ENCODE measurements at places on chromosomes 11 and 22.

- DNase-seq: no peak
Observed at GRCh38 chr11:35112056-35112845, 26.7 kb upstream of the CD44 start.

DNA sequence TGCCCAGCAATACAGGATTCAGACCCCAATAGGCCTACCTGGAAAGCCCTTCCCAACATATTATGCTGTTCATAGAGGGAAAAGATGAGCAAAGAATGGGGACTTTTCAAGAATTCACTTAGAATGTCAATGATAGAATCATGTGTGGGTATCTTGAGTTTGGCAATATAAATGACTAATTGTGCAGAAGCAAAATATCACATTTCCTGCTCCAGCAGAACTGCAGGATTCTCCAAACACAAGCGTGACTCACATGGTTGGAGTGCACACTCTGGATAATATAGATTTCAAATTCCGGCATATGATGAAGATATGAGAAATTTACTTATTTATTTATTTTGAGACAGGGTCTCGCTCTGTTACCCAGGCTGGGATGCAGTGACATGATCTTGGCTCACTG, 12.5 kb upstream of the APOL5 start:
- DNase-seq: no peak

DNA sequence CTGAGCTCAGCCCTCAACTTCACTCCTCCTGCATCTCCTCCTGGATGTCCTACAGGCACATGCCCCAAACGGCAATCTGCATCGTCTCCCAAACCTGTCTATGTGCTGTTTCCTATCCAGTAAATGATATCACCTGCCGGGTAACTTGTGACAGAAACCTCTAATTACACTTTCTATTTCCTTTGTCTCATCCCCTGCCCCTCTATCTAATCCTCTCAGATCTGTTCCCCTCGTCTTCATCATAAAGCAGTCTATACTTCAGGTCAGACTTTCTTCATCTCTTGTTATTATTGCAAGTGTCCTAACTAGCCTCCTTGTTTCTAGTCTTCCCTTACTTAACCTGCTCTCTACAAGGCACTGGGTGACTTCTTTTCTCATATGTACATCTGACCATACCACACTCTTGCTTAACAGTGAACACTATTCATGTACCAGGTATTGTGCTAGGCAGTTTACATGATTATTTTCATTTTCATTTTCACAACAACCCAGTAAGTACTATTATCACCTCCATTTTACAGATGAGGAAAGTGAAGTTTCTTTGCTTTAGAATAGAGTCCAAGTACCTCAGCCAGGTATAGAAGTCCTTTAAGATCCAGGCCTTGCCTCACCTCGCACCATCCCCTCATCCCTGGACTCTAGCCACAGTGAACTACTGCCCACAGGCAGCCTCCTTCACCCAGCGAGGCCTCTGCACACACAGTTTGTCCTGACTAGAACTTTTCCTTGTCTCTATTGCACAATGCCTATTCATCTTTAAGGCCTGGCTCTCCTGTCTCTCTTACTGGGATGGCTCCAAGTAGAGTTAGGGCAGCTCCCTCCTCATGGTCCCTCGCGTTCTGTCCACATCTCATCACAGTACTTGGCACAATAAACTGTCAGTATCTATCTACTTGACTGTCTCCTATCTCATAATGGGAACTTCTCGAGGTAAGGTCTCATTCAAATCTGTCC, 22.1 kb upstream of the UCP3 start:
- DNase-seq: no peak

GRCh38 chr11:82045748-82046457, 687.8 kb downstream of the FAM181B start:
- DNase-seq: no peak

DNA sequence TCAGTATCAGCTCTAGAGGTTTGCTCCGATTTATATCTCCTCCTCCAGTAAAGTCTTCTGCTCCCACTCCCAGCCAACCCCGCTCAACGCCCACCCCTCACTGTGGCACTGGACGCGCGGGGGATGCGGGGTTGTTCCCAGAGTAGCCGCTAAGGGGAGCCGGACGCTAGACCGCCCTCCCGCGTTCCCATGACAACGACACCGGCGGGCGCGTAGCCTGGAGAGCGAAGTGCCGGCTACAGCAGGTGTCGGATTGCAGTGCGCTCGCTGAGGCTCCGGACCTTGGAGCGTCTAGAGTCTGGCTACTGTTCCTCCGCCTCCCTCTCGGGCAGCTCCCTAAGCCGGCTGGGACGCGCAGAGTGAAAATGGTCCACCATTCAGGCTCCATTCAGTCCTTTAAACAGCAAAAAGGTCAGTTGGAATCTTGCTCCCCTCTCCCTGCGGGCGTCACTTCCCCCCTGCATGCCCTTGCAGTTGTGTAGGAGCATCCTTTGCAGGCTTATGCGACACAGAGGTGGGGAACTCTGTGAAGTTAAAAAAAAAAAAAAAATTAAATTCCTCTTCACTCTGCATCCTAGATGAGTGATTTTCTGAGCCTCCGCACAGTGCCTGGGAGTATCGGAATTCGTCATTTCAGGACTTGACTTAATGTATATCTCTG, at the start of gene ANO3:
Gene ANO3 (plus strand): TSS at position 220 of the 661 bp plus-strand sequence. CDS start 146 bp downstream, at position 366.
- peak; percentile 69 for DNase-seq

DNA sequence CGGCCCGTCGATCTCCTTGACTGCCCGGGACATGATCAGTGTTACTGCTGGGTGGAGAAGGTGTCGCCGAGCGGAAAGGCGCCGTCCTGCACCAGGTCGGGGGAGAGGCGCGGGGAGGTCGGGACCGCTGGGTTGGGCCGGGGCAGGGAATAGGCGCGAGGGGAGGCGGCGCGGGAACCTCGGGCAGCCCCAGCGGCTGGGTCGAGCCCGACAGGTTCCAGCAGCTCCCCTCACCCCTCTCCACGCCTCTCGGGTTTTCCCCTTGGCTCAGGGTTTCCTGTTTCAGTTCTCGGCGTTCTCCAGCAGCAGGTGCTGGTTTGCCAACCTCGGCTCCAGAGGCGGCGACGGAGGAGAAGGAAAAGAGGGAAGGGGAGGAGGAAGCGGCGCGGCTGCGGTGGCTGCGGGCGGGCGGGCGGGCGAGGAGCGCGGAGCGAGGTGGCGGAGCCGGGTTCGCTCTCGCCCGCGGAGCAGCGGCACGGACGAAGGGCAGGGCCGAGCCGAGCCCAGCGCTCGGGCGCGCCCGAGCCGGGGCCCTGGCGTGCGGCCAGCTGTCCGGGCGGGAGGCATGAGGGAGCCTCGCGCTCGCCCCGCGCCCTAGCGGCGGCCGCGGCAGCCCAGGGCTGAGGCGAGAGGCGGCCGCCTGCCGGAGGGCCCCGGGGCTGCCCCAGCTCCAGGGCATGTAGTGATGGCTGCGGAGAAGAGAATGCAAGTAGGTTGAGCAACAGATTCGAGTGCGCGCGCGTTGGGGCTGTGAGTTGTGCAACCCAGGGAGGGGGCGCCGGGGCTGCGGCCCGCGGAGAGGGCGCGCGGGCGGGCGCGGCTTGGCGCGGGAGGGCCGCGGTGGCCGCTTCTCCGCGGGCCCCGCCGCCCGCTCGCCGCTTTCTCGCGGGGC, at the start of gene ZC3H12C:
Gene ZC3H12C (plus strand): TSS at position 878 of the 892 bp plus-strand sequence. CDS start 20 bp downstream, outside the sequence.
- DNase-seq: peak; percentile 94

DNA sequence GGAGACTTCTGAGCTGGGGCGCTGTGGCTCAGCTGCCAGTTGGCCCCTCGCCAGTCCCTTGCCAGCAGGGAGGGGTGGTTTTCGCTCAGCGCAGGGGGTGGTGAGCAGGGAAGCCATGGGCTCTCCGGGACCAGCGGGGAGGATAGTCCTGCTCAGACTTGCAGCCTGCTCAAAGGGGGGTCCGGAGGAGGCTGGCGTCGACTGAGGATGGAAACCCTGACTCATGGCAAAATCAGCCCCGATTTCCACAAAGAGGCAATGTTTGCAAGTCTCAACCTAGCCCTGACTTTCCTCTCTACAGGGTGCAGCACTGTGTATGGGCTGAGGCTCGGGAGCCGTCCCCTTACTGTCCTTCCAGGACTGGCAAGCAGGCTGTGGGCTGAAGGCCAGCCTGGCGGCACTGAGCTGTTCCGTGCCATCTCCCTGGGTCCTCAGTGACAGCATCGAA, 35.1 kb downstream of the FBLN1 start:
- peak; percentile 68 for DNase-seq

- DNase-seq: peak; percentile 68
Observed at GRCh38 chr11:11243590-11244469, 109.2 kb downstream of the CSNK2A3 start.

DNA sequence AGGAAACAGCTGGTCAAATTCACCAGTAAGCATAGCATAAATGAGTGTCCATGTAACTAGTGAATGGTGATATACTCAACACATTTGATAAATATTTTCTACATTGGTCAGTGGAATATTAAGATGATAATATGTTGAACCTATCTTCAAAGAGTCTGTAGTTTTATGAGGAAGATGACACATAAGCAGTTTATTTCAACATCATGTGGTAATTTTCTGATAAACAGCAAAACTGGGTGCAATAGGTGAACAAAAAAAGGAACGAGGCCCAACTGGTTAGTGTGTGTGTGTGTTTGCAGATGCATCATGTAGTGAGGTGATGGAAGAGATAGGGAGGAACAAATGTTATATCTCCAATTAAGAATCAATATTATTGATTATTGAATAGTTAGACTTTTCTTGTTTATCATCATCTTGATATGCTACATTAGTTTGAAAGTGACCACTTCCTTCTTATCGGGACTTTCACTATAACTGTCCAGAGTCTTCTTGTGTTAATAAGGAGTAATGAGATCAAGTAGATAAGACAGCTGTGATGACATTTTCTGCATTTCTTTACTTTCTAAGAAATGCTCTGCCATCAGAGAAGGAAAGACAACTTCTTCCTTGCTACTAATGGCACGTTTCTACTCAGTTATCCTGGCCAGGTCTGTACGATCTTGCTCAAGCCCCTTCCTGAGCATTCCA, 270.7 kb downstream of the ETS1 start:
- no peak for DNase-seq

- DNase-seq: no peak
Observed at GRCh38 chr11:132343445-132344175, 973.2 kb downstream of the NTM start.

GRCh38 chr11:134071766-134072402, 3.0 kb downstream of the JAM3 start:
- DNase-seq: no peak

DNA sequence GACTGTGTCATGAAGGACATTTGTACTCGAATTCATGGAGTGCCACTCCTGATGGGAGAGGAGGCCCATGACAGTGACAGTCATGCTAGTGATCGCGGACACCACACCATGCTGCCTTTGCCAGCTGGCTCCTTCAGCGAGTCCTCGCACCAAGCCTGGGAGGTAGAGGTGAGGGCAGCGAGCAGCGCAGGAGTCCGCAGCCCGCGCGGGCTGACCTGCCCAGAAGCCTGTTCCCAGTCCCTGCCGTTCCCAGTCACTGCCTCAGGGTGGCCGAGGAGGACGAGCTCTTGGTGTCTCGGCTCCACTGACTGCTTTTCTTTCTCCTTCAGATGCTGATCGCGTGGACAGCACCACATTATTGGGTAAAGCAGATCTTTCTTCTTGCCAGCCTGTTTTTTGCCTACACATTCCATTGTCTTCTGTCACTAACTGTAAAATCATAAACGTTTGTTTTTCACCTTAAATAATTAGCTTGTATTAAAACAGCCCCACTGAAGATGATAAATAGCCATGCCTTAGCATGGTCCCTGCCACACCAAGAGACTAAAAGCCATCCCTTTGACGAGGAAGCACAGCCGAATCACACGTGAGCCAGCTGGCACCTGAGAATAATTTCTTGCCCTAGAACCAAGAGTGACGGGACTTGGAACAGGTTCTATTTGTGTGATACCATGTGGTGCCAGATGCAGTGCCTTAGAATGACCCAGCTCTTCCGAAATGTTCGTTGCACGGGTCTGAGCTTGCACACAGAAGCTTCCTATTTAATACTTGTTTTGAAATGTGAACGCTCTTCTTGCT, 25.5 kb downstream of the FAM118A start:
- no peak for DNase-seq

- DNase-seq: no peak
Observed at GRCh38 chr11:102914238-102915043, 39.7 kb upstream of the MMP12 start.

DNA sequence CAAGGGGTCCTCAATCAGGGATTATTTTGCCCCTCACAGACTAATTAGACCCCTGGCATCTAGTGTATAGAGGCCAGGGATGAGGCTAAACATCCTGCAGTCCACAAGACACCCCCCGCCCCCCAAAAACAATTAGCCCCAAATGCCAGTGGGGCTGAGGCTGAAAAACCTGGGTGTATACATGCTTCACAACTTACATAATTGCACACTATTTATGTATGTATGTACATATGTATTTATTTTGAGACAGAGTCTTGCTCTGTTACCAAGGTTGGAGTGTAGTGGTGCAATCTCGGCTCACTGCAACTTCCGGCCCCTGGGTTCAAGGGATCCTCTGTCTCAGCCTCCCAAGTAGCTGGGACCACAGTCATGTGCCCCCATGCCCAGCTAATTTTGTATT, 28.8 kb upstream of the SHANK2 start:
- DNase-seq: no peak

DNA sequence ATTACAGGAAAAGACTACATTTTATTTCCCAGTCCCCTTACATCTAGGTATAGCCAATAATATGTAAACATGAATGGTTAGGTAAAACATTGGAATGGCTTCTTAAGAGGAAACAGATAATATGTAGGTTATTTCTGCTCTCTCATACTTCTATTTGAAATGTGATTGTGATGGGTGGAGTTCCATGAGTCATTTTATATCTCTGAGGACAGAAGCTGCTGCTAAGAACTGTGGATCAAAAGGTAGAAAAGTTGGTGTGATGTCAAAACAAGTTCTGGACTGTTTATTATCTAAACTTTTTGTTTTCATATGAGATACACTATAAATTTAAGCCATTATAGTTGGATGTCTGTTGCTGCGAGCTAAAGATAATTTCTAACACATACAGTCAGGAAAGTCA, 799.4 kb upstream of the TENM4 start:
- no peak for DNase-seq

DNA sequence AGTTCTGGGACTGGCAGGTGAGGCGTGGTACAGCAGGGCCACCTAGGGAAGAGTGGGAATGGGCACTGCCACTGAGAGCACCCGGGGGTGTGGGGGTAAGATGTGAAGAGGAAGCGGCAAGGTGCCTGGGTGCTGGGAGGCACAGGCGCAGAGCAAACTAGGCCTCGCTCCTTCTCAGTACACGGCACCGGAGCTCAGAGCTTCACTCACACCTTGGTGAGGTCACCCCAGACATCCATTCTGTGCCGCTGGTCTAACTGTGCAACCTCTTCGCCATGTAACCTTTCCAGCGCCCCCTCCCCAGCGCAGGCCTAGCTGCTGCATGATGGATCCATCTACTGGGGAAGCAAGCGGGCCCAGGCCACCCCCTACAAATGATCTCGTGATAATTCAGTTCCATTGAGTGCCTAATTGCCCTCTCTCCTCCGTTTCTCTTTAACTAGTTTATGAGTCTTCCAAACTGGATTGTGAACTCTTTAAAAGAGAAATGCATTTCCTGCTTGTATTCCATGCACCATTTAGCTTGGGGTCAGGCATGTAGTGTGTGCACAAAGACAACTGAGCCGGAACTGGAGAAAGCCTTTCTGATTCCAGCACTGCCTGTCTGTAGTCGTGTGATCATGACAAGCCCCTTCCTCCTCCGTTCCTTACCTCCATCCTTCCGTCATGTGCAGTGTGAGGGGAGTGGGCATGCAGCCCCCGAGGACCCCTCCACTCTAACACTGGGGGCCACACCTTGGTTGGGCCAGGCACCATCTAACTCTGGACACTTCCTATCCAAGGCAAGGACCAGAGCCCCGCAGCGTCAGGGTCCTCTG, 1475.2 kb downstream of the TBC1D22A start:
- DNase-seq: no peak

GRCh38 chr11:56706486-56706885, 7.6 kb downstream of the OR9G1 start:
- no peak for DNase-seq

GRCh38 chr11:39745401-39745800, 1714.1 kb downstream of the LRRC4C start:
- DNase-seq: no peak

All from RPMI8226 (cell line).